ENCODE measurements at places on chromosomes 4 and X. TPM values are rescaled to one million over a fixed set of nuclear protein-coding genes. Genes with fewer than 3 reads are reported as not detected.
A peak's percentile ranks its signal among the peaks of the same experiment; 100 is the strongest.

DNA sequence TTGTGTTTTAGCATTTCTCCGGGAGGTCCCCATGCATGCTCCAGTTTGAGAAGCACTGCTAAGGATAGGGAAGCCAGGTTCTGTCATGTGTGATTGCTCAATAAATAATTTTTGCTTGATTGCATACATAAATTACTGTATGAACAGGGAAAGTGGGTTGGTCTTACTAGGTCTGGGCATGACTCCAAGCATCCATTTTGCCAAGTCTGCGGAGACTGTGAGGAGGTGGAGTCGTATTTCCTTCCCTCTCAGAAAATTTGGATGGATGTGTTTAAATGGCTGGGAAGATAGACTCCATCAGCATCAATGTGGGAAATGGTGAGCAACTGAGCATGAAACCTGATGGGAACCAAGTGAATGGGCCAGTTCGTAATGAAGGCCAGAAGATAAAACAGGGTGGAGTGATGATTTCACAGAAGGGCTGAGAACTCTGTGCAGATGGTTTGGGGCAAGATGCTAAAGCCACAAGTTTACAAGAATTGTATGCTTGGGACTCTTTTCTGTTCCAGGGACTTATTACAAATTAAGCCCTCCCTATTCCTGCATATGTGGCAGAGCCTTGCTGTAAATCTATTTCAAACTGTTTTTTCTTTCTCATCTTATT lies 84.1 kb downstream of the NHS start:
- H3K27me3 ChIP-seq, result peaks cover 23% of the 10 kb centered on the region
- peaks cover 13% of the 10 kb centered on the region for H3K4me1 ChIP-seq
- H3K36me3 ChIP-seq, result no peaks in the 10 kb centered on the region
- peak; percentile 77 for DNase-seq

DNA sequence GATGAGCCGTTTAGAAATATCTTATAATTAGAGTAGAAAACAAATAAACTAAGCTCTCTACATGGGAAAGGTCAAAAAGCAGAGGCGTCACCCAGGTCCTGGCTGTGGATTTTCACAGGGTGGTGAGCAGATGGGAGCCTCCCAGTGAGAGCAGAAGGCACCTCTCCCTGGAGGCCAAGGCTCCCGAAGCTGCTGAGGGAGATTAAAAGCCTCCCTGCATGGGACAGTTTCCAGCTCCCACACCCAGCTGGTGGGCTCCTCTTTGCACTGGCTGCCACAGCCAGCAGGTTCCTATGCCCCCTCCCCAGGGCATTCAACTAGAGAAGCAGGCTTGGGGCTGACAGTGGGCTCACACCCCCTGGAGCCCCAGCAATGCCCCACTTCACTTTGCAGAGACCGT lies 55.2 kb upstream of the TBC1D9 start:
- H3K36me3 ChIP-seq, result no peaks in the 10 kb centered on the region
- DNase-seq, result no peak
- no peak overlapping the region for H3K4me3 ChIP-seq
- H3K27ac ChIP-seq, result no peak overlapping the region
- no peaks in the 10 kb centered on the region for H3K4me1 ChIP-seq

DNA sequence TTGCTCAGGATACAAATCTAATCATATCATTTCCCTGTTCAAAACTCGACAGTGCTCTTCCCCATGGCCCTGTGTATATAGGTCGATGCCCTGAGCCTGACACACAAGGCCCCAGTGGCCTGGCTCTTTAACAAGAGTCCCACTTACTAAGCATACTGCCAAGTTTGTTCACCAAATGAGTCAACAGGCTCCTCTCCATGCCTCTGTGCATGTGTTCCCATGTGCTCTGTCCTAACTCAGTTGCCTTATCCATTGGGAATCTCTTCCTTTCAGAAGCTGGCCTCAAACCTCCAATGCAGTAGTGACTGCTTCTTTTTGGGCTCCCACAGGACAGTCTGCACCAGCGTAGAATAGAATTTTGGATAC lies 18.9 kb upstream of the CXCR3 start:
- peak; percentile 16 for DNase-seq
- H3K27me3 ChIP-seq, result peaks cover 29% of the 10 kb centered on the region
- no peak overlapping the region for H3K4me3 ChIP-seq
- no peaks in the 10 kb centered on the region for H3K4me1 ChIP-seq

GRCh38 chr4:25163196-25163595 lies 2.9 kb upstream of the SEPSECS start:
- peaks cover 9% of the 10 kb centered on the region for H3K36me3 ChIP-seq
- no peak for DNase-seq
- no peak overlapping the region for H3K4me3 ChIP-seq
- no peak overlapping the region for H3K27ac ChIP-seq
- peaks cover 17% of the 10 kb centered on the region for H3K4me1 ChIP-seq
- no peaks in the 10 kb centered on the region for H3K27me3 ChIP-seq

- DNase-seq, result peak; percentile 34
- no peak overlapping the region for H3K4me3 ChIP-seq
- peaks cover 11% of the 10 kb centered on the region for H3K27me3 ChIP-seq
- H3K4me1 ChIP-seq, result no peaks in the 10 kb centered on the region
- no peaks in the 10 kb centered on the region for H3K36me3 ChIP-seq
- H3K27ac ChIP-seq, result no peak overlapping the region
Observed at GRCh38 chr4:183532821-183533220, 28.0 kb downstream of the ING2 start.

- H3K27ac ChIP-seq, result no peak overlapping the region
- H3K4me3 ChIP-seq, result peak overlapping the region; percentile 58
- H3K27me3 ChIP-seq, result peaks cover 23% of the 10 kb centered on the region
- no peak for DNase-seq
Observed at GRCh38 chrX:40145923-40146261, 48.1 kb upstream of the BCOR start.

DNA sequence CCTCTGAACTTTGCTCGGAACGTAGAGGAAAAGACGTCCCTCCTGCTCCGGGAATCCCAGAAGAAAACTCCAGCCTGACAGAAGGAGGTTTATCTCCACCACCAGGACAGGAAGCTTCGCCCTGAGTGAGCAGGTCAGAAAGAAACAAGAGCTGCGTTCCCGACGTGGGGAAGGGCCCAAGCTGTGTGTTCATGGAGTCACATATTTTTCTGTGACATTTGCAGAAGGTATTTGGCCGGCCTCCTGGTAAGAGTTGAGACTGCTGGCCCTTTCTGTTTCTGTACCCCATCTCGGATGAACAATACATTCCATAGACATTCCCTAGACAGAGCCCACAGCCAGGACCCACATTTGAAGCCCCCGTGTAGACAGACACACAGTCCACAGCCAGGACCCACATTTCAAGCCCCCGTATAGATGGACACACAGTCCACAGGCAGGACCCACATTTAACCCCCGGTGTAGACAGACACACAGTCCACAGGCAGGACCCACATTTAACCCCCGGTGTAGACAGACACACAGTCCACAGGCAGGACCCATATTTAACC lies 230.8 kb downstream of the SHOX start:
- no peak overlapping the region for H3K27ac ChIP-seq
- H3K27me3 ChIP-seq, result no peaks in the 10 kb centered on the region
- no peaks in the 10 kb centered on the region for H3K4me1 ChIP-seq
- no peak for DNase-seq
- no peak overlapping the region for H3K4me3 ChIP-seq
- no peaks in the 10 kb centered on the region for H3K36me3 ChIP-seq

DNA sequence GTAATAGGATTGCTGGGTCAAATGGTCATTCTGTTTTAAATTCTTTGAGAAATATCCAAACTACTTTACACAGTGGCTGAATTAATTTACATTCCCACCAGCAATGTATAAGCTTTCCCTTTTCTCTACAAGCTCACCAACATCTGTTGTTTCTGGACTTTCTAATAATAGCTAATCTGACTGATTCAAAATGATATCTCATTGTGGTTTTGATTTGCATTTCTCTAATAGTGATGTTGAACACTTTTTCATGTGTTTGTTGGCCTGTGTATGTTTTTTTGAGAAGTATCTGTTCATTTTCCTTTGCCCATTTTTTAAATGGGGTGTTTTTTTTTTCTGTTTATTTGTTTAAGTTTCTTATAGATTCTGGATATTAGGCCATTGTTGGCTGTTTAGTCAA lies 659.0 kb upstream of the GNPDA2 start:
- H3K36me3 ChIP-seq, result no peaks in the 10 kb centered on the region
- H3K27ac ChIP-seq, result no peak overlapping the region
- no peaks in the 10 kb centered on the region for H3K4me1 ChIP-seq
- no peak overlapping the region for H3K4me3 ChIP-seq
- H3K27me3 ChIP-seq, result no peaks in the 10 kb centered on the region
- DNase-seq, result no peak

DNA sequence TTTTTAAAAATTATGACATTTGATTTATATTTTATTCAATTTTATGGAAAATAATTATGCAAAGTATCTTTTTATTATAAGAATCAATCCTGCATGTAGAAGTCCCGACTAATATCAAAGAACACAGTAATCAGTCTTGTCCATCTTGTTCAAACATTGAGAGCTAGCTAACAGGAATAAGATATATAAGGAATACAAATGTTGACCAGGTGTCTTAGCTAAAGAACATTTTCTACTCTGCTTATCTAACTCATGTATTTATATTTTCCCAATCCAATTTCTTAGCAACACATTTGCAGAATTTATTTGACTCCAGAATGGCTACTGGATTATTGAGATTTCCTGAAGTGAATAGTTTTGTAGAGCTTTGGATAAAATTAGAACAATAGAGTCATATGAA lies 61.5 kb upstream of the NR3C2 start:
- no peak overlapping the region for H3K27ac ChIP-seq
- H3K36me3 ChIP-seq, result no peaks in the 10 kb centered on the region
- H3K27me3 ChIP-seq, result no peaks in the 10 kb centered on the region
- no peak overlapping the region for H3K4me3 ChIP-seq
- H3K4me1 ChIP-seq, result no peaks in the 10 kb centered on the region
- DNase-seq, result no peak

GRCh38 chr4:42642101-42642797 lies 14.7 kb downstream of the ATP8A1 start:
- no peak overlapping the region for H3K4me3 ChIP-seq
- H3K27ac ChIP-seq, result no peak overlapping the region
- DNase-seq, result no peak
- H3K4me1 ChIP-seq, result peaks cover 7% of the 10 kb centered on the region
- H3K36me3 ChIP-seq, result peaks cover 8% of the 10 kb centered on the region

GRCh38 chrX:53950130-53950733 lies 94.0 kb downstream of the PHF8 start:
- peaks cover 65% of the 10 kb centered on the region for H3K36me3 ChIP-seq
- no peak overlapping the region for H3K4me3 ChIP-seq
- peaks cover 31% of the 10 kb centered on the region for H3K27me3 ChIP-seq
- DNase-seq, result no peak
- no peak overlapping the region for H3K27ac ChIP-seq

DNA sequence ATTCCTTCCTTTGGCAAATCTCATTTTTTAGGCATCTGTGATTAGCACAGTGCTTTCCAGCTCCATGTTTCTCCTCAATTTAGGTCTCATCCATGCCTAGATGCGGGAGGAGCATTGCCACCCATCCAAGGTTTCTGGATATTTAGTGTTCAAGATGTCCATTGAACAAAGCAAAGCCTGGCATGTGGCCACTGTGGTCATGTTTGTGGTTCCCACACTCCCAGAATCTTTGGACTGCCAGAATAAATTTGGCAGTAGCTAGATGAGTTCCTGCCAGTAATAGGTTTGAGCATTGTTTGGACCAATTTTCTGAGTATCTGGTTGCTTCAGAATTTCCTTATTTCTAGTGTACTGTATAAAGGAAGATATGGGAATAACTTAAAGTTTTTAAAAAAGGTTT lies 1124.1 kb downstream of the ADGRL3 start:
- no peak overlapping the region for H3K27ac ChIP-seq
- peak; percentile 81 for DNase-seq
- no peaks in the 10 kb centered on the region for H3K36me3 ChIP-seq
- H3K4me3 ChIP-seq, result no peak overlapping the region
- H3K4me1 ChIP-seq, result peaks cover 13% of the 10 kb centered on the region
- H3K27me3 ChIP-seq, result peaks cover 16% of the 10 kb centered on the region

GRCh38 chr4:142474398-142475087 lies 371.6 kb downstream of the INPP4B start:
- no peak overlapping the region for H3K4me3 ChIP-seq
- H3K36me3 ChIP-seq, result peaks cover 5% of the 10 kb centered on the region
- H3K27ac ChIP-seq, result no peak overlapping the region

GRCh38 chr4:82893942-82894341 lies 3.0 kb upstream of the SEC31A start:
- no peaks in the 10 kb centered on the region for H3K27me3 ChIP-seq
- peaks cover 65% of the 10 kb centered on the region for H3K36me3 ChIP-seq
- peaks cover 22% of the 10 kb centered on the region for H3K4me1 ChIP-seq
- no peak overlapping the region for H3K4me3 ChIP-seq
- no peak overlapping the region for H3K27ac ChIP-seq

DNA sequence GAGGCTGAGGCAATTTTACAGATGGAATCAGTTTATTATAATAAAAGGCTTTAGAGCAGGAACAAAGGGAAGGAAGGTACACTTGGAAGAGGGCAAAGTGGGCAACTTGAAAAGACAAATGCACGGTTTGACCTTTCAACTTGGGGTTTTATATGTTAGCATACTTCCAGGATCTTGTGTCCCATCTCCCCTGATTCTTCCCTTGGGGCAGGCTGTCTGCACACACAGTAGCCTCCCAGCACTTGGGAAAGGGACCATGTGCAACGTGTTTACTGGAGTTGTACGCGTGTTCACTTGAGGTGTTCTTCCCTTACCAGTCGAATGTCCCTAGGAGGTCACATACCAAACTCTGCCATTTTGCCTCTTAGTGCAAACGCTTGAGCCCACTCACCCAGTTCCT lies 7.3 kb downstream of the PPA2 start:
- no peak overlapping the region for H3K4me3 ChIP-seq
- DNase-seq, result no peak
- no peaks in the 10 kb centered on the region for H3K27me3 ChIP-seq
- H3K36me3 ChIP-seq, result peaks cover 29% of the 10 kb centered on the region
- no peak overlapping the region for H3K27ac ChIP-seq

GRCh38 chr4:94690851-94691254 lies 66.9 kb upstream of the BMPR1B start:
- H3K4me3 ChIP-seq, result no peak overlapping the region
- H3K27me3 ChIP-seq, result no peaks in the 10 kb centered on the region
- DNase-seq, result peak; percentile 48
- peaks cover 15% of the 10 kb centered on the region for H3K4me1 ChIP-seq
- no peaks in the 10 kb centered on the region for H3K36me3 ChIP-seq

Gene VGLL1
- total RNA-seq, result not detected

Gene UGT2B15
- not detected for total RNA-seq

Gene SPANXN4
- total RNA-seq, result not detected

Gene ETDB
- total RNA-seq, result not detected

Gene BBS12
- total RNA-seq, result 8.3 TPM

Gene F8A3
- 2.8 TPM for total RNA-seq

Gene DACH2
- not detected for total RNA-seq

Gene CCNQ
- total RNA-seq, result 21.7 TPM

Gene TAF7L
- not detected for total RNA-seq

Gene RNF128
- 0.17 TPM for total RNA-seq

Gene SPP1
- total RNA-seq, result not detected

Gene XAGE1A
- total RNA-seq, result not detected

Gene SMAD1
- total RNA-seq, result 23.7 TPM

Gene SLC6A14
- total RNA-seq, result 0.44 TPM

Gene CD38
- total RNA-seq, result not detected
